ENCODE measurements at places on chromosomes 1 and 21. TPM values are rescaled to one million over a fixed set of nuclear protein-coding genes. Genes with fewer than 3 reads are reported as not detected.

DNA sequence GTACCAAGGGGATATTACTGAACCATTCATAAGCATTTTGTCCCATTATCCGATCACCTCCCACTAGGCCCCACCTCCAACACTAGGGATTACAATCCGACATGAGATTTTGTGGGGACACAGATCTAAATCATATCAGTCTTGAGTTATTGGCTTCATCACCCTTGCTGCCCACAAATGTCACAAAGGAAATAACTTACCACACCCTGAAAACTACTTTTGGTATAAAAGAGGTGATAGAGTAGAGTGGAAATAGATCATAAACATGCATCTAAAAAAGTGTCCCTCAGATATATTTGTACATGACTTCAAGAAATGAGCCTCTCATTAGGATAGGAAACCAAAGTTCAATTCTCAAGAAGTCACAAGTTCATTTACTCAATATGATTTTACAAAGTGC, 22.6 kb upstream of the FCRL3 start:
- DNase-seq = no peak

GRCh38 chr1:54499360-54500106, 48.5 kb upstream of the ACOT11 start:
- DNase-seq = no peak

DNA sequence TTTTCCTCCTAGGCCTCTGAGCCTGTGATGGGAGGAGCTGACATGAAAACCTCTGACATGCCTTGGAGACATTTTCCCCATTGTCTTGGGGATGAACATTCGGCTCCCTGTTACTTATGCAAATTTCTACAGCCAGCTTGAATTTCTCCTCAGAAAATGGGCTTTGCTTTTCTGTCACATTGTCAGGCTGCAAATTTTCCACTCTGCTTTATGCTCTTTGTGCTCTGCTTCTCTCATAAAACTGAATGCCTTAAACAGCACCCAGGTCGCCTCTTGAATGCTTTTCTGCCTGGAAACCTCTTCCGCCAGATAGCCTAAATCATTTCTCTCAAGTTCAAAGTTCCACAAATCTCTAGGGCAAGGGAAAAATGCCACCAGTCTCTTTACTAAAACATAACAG, 46.7 kb upstream of the TENT5C start:
- DNase-seq = no peak

DNA sequence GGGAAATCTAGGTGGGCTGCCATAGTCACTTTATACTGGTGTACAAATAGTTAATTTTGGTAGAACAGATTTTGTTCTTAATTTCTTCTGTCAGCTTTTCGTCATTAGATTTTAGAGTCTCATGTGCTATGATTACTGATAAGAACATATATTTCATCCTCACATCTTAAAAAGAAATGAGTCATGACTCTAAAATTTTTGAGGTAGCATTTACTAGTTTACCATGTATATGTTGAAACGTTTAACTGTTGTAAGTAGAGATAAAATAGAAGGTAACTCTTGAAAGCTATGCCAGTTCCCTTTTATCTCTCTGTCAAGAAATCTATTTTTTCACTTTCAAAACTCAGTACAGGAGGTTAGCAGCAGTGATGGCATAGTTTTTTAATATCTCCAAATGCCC, 53.4 kb downstream of the KLHL20 start:
- DNase-seq = no peak

The LRRC42 gene
- 32.8 TPM for total RNA-seq

DNA sequence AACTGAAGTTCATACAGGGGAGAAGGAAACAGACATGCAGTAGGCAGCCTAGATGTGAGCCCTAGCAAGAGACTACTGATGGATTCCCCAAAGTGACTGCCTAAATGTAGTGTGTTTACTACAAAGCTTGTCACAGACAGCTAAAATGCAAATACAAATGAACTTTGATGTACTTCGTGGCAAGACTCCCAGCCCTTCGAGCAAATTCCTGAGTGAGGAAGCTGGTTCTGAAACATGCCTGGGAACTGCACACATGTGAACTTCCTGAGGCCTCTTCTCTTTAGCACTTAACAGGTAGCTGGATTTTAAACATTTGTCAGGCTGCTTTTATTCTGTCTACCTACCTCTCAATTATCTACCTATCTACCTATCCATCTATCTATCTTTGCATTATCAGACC, 6.7 kb upstream of the IRF2BP2 start:
- no peak for DNase-seq

GRCh38 chr1:193827516-193827915, 641.1 kb upstream of the B3GALT2 start:
- DNase-seq = no peak

- no peak for DNase-seq
Measured at GRCh38 chr1:97919585-97920261, 1.1 kb downstream of the DPYD start.

DNA sequence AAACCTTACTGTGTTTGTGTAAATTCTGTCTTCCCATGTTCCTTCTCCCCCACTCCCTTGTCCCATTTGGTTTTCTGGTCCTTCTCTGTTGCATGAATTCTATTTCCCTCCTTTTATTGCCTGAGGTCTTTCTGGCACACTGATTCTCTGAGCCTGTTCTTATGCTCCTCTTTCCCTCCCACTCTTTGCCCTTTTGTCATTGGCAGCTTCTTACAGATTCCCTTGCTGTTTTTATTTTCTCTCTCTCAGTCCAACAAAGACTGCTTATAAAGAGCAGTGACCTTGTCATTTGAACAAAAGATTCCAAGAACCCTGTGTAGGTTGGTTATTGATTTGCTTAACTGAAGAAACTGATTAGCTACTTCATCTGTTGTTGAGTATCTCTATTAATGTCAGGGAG, 49.7 kb downstream of the GPR52 start:
- DNase-seq = no peak

The DCDC2B gene
- total RNA-seq = not detected

The BRDT gene
- total RNA-seq = not detected

- DNase-seq = no peak
Measured at GRCh38 chr1:180593382-180593781, 34.6 kb downstream of the OVAAL start.

DNA sequence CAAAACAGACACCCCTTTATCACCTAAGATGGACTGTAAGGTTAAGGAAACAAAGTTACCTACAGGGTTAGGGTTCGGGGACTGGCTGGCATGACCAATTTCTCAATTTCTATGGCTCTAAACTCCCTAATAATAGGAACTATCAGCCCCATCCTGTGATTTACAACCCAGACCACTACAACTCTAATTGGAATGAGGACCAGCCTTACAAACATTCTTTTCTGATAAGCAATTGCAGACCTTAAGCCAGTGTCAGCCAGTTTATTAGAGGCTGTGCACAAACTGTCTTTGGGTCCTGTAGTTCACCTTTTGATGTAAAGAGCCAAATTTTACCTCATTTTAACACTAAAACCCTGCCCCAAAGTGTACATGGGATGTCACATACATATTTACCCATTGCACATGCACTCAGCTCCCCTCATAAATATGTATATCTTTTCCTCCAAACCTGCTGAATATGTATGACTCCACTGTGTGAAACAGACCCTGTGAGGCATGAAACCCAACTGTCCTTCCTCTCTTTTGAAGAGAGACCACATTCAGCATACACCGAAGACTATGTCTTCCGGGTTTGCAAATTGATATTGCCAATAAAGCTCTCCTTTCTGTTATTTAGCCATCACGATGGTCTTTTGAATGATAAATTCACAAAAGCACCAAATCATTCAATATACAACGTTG, 7.3 kb upstream of the APP start:
- DNase-seq = no peak

DNA sequence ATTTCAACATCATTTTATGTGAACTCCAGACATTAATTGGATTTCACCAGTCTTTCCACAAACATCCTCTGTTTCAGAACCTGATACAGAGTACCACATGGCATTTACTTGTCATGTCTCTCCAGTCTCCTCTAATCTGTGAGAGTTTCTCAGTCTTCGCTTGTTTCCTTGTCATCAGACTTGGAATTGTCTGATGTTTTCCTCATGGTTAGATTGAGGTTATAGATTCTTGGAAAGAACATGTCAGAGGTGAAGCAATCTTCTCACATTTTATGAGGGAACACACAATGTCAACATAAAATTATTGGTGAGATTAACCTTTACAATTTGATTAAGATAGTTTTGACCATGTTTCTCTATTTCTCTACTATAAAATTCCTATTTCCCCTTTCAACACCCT, 74.9 kb upstream of the TMPRSS15 start:
- DNase-seq = no peak

DNA sequence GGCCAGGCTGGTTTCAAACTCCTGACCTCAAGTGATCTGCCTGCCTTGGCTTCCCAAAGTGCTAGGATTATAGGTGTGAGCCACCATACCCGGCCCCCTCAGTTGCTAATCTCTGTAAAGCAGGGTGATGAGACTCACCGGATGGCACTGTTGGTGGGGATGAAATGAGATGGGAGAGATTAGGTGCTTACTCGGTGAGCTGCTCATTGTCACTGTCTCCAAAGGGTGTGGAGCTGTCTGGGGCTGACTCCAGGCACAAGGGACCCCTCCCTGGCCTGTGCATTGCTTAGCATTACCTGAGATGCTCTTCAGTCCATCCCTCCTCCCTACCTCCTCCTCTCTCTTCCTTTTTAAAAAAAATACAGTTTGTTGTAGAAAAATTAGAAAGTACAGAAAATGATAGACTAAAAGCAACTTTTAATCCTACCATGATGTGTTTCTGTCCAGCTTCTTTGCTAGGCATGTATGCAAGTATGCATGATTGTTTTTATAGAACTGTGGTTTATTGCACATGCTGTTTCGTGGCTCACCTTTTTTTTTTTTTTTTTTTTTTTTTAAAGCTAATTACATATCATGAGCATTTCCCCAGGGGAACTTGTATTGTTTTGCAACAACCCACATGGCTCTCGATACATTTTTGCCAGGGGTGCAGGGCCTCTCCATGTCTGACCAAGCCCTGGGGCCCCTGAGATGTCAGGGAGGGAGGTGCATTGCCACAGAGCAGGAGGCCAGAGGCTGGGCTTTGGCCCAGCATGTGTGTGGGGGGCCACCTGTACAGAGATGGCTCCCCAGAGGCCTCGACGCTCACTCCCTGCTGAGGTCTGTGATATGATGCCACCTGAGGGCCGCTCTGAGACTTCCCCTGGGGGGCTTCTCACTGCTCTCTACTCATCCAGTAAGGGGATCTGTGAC, 55.4 kb downstream of the ARHGEF10L start:
- no peak for DNase-seq

DNA sequence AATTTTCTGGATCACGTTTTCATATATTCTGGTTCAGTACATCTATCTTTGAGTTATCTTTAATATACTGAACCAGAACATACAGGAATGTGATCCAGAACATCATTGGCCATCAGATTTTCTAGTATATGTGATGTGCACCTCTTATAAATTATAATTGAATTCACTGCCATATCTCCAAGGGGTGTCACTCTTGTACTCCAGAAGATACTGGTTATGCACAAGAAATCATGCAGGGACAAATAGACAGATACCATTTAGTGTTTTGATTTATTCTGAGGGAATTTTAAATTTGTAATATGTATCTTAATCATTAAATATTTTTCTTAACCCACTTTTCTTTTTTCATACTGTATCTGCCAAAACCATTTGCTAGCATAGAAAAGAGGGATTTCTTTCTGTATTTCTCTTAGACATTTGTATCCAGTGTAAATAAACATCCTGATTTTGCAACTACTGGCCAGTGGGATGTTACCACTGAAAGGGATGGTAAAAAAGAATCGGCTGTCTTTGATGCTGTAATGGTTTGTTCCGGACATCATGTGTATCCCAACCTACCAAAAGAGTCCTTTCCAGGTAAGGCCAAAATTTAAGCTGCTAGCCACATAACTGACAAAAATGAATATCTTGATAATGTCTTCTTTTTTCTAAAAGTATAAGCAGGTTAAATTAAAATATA, 16.7 kb downstream of the FMO3 start:
- DNase-seq = no peak
